Stimulated activated CD8-positive, alpha-beta memory T cell treated with anti-CD3 and anti-CD28 coated beads, Interleukin-7, amount 100 ng/mL, for 1 hour (primary cell): ENCODE measurements at places on chromosomes 16 and 17.

DNA sequence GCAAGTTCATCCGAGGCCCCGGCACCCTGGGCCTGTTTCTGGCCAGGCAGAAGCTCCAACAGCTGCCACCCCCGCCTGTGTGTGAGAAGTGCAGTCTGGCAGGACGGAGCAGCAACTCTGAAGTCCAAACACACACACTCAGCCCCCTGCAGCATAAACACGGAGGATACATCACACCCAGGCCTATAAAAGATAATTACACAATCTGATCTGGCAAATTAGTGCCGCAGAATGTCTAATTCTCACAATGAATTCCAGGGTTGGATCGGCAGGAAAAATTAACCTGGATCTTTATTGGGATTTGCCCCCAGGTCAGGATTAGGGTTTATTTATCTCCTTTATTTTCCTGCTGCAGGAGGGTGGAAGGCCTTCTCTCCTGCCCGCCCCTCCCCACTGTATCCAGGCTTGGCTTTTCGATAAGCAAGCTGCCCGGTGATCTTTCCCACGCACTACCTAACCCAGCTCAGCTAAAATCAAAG lies 311.4 kb downstream of the SOX9 start:
- no peak for DNase-seq

DNA sequence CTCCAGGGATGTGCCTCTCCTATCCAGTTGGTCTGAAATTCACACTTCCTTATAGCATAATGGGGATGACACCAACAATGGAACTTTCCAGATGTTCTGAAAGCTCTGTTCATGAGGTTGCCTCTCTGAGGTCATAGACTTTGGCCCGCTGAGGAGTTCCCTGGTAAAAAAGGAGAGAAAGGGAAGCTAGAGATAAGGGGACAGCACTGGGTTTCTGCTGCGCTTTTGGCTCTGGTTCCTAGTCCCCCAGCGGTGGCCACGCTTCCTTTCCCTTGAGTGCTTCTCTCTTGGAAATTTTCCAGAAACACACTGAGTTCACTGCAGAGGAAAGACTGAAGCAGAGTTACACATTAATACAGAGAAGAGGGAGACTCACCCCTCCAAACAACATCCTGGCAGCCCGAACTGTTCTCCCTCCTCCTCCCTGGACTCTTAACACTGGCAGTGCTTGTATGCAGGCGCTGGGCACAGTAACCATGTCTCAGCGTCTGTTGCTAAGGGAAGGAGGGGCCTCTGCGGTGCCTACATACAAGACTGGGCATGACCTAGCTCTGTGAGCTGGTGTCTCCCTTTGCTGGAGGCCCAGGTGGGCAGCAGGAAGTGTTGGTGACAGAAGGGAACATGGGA lies at the start of gene DNAH3:
Gene DNAH3 (minus strand): TSS at position 472 of the 627 bp plus-strand sequence. CDS start 527 bp downstream, outside the sequence.
- DNase-seq = no peak

- no peak for DNase-seq
Observed at GRCh38 chr16:63365649-63366304, 1329.5 kb upstream of the CDH8 start.

- DNase-seq = no peak
Observed at GRCh38 chr17:15236281-15237105, 28.6 kb downstream of the PMP22 start.

- DNase-seq = no peak
Observed at GRCh38 chr17:61385577-61386236, 13.9 kb upstream of the TBX2 start.

GRCh38 chr16:54216268-54216667 lies 70.3 kb downstream of the IRX3 start:
- DNase-seq = no peak

DNA sequence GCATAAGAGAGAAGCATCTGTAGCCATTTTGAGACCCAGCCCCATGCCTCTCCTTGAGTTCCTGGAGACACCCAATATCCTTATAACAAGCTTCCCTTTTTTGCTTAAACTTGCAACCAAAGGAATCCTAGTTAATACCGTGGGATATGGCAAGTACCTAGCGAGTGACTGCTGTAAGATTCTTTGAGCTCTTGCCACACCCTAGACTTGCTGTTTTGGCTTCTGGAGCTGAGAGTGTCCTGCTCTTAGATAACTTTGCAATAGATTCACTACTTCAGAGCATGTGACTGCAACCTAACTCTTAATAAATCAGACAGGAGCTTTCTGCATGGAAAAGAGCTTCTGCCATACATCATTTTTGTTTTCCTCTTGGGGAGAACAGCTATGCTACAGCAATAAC lies 58.3 kb downstream of the AKAP1 start:
- no peak for DNase-seq

DNA sequence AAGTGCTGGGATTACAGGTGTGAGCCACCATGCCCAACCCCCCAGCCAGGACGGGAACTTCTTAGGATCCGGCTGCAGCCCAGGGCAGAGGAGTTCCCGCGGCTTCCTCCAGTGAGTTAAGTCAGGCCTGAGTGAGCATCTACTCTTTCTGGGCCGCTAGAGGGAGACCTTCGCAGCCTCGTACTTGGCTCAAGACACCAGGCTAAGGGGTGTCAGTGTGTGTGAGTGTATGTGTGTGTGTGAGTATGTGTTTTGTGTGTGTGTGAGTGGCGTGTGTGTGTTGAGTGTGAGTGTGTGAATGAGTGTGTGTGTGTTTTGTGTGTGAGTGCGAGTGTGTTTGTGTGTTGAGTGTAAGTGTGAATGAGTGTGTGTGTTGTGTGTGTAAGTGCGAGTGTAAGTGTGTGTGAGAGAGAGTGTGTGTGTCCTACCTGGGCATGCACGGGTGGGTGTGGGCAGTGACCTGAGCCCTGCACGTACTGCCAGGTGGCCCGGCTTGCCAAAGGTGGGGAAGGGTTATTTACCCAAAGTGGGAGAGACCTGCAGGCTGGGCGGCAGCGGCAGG lies 58.5 kb downstream of the TMEM235 start:
- DNase-seq = peak; percentile 41

DNA sequence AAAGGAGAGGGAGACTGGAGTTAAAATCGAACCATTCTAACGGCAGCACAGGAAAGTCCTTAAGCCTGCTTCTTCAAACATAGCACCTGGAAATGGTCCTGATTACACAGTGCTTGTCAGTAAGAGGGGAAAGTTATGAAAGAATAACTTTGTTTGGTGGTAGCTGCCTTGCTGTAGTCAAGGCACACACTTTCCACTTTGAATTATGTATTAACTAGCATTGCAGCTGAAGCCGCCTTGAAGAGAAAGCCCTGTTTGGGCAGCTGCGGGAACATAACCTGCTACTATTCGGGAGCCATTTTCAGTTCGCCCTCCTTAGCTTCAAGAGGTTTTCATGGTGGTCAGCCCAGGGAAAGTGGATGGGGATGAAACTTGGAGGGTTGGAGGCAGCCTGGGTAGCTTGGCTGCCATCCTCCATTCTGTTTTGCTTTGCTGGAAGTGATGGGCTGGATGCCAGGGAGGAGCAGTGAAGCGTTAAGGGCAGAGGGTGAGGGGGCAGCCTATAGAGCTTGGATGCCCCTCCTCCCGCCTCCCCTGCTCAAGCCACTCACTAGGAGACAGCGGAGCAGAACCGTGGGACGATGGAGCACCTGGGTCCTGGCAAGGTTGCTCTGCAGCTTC lies 5.3 kb upstream of the HAS3 start:
- no peak for DNase-seq

- no peak for DNase-seq
Observed at GRCh38 chr17:83123896-83124801, 44.7 kb downstream of the METRNL start.

GRCh38 chr16:47229053-47230050 lies 85.6 kb upstream of the NETO2 start:
- no peak for DNase-seq

GRCh38 chr16:14035092-14035491 lies 36.0 kb upstream of the MRTFB start:
- no peak for DNase-seq

- no peak for DNase-seq
Observed at GRCh38 chr16:75550211-75550662, 5.8 kb downstream of the TMEM231 start.

GRCh38 chr17:82881900-82882714 lies 42.3 kb upstream of the ZNF750 start:
- DNase-seq = no peak

- no peak for DNase-seq
Observed at GRCh38 chr17:33651686-33652085, 358.6 kb upstream of the ASIC2 start.

DNA sequence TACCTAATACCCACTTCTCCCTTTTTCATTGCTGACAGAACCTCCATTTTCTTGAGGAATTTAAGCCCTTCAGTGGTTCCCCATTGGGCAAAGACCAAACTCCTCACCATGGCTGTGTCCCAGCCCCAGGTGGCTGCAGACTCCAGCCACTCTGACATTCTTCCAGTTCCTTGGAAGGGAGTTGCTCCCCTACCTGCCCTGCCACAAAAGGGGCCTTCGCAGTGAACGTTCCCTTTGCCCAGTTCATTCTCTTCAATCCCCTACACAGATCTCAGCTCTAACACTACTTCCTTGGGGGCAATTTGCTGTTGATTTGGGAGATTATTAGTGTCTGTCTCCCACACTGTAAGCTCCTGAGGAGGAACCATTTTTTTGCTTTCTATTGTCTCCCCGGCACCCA lies 3.2 kb upstream of the AKTIP start:
- DNase-seq = no peak

- no peak for DNase-seq
Observed at GRCh38 chr17:9002606-9003354, 18.5 kb upstream of the NTN1 start.

- no peak for DNase-seq
Observed at GRCh38 chr16:87448866-87449265, 44.0 kb downstream of the ZCCHC14 start.

DNA sequence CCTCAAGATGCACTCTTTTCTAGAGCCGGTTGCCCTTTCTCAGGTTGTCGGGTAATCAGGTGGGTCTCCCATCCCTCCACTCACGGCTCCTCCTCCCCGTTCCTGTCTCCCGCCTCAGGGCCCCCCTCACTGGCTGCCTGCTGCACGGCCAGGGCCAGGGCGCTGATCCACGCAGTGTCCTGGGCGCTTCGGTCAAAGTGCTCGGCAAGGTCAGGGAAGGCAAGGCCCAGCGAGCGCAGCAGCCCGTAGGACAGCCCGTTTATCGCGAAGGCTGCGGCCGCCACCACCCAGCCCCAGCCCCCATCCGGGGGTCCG lies 753 bp downstream of the SLC16A11 start:
- no peak for DNase-seq

DNA sequence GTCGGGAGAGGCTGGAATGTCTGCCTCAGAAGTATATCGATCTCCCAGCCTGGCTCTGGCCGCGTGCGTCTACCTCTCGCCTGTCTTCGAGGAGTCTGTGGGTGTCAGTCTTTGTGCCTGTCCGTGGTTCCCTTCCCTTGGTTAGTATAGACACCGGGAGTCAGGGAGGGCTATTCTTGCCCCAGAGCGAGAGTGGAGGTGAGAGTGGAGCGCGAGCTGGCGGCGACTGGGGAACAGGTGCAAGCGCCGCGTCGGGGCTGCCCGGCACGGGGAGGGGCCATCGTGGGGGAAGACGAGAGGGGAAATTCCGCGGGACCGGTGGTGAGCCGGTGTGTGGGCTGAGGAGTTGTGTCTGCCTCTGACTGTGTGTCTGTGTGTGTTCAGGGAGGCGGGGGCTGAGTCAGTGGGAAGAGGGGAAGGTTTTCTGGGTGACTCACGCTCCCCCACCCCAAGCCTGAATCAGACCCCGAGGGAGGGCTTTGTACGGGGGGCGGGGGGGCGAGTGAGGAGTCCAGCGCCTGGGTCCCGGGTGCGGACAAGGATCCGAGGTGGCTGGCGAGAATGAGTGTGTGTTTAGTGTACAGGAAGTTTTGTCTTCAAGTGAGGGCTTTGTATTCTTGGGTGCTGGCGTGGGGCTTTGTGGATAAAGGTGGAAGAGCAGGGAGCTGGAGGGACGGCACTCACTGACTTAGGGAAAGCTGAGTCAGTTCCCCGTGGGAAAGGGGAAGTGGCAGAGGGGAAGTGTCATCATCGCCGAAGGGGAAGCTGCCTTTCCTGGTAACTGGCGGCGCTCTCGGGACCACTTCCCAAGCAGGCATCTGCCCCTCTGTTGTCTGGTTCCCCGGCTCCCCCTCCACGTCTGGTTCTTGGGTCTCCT lies 8.6 kb downstream of the KDM6B start:
- peak; percentile 87 for DNase-seq

DNA sequence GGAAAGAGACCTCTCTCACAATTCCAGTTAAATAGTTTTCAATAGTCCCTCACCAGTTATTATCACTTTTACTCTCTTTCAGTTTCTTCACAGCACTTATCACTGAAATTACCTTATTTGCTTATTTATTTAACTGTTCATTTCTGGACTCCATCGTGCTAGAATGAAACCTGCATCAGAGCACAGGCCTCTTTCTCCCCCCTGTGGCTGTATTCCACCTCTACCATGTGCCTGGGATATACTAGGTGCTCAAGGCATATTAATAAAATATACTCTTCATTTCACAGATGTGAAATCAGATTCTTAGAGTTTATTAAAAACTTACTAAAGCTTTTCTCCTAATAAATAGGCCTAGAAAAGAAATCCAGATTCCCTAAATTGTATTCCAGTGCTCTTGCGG lies 308.9 kb upstream of the MON1B start:
- no peak for DNase-seq

DNA sequence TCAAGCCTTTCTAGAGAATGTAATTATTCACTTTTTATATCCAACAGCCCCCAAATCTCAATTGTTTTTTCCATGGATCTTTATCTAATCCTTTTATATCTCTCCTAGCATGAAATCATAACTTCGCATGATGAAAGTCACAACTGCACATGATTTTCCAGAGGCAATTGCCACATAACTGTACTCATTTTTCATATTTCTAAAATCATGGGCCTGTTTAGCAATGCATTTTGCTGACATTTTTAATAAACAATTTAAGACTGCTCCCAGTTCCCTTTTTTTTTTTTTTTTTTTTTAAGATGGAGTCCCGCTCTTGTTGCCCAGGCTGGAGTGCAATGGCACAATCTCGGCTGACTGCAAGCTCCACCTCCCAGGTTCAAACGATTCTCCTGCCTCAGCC lies 83.5 kb downstream of the VMP1 start:
- DNase-seq = no peak

DNA sequence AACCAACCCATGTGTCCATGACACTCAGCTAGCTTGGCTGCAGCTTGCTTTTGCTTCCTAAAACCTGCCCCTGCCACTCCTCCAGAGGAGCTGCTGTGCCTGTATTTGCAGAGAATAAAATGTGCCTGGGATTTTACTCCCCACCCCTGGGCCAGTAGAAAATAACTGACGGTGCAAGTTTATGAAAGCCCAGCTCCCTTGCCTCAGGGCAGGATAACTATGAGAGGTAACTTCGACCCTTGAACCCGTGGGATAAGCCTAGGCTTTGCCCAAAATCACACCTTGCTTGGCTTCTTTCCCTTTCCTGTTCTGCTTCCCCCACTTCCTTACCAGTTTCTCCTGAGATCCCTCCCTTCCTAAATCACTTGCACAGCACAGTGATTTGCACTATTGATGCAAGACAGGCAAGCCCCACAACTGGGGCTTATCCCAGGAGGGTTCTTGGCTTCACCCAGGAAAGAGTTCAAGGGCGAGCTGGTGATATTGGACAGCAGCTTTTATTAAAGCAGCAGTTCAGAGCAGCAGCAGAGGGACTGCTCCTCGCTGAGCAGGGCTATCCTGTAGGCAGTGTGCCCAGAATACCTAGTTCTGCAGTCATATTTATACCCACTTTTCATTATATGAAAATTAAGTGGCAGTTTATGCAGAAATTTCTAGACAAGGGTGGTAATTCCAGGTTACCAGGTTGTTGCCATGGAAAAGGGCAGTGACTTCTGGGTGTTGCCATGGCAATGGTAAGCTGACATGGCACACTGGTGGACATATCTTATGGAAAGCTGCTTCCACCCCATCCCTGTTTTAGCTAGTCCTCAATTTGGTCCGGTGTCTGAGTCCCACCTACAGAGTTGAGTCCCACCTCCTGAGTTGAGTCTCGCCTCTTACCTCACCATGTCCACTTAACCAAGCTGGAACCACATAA lies 6.3 kb upstream of the ERCC4 start:
- no peak for DNase-seq
